ENCODE measurements at places on chromosomes 6 and 20.

DNA sequence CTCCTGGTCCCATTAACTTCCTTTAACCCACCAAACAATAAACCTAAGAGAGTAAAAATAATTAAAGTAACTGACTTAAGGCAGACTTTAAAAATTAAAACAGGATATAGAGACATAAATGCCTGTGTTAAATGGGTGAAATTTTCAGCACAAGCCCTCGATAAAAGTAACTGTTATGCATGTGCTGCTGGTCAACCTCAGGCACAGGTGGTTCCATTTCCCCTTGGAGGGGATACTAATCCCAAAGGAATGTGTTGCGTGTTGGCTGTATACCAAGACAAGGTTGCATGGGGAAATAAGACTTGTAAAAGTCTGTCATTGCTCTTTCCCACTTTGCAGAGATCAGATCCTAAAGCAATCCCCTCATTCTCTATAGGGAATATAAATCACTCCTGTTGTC lies 25.8 kb downstream of the HLA-A start:
- DNase-seq = peak; percentile 68

- no peak for DNase-seq
These were observed 142.8 kb downstream of the CLIC5 start for GRCh38 chr6:45872827-45873365.

DNA sequence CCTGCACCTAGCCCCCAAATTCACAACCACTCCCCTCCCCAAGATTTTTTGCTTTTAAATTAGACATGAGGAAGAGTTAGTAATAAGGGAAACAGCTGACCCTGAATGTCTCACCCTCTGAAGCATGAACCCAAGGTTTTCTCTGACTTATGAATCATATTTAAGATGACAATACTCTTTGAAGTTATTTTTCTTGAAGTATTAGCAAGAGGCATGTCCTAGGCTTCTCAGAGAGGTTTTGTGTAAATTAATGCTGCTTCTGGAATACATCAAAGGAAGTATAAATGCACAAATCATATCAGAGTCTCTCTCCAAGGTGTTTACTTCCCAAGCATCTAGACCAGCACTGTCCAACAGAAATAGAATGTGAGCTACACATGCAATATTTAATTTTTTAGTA lies 408.1 kb upstream of the MARCKS start:
- DNase-seq = no peak

GRCh38 chr6:45921691-45922281 lies 93.9 kb downstream of the CLIC5 start:
- DNase-seq = no peak

- no peak for DNase-seq
These were observed 133.0 kb downstream of the FIG4 start for GRCh38 chr6:109824105-109824504.

GRCh38 chr6:139534472-139535115 lies 160.1 kb upstream of the CITED2 start:
- no peak for DNase-seq

DNA sequence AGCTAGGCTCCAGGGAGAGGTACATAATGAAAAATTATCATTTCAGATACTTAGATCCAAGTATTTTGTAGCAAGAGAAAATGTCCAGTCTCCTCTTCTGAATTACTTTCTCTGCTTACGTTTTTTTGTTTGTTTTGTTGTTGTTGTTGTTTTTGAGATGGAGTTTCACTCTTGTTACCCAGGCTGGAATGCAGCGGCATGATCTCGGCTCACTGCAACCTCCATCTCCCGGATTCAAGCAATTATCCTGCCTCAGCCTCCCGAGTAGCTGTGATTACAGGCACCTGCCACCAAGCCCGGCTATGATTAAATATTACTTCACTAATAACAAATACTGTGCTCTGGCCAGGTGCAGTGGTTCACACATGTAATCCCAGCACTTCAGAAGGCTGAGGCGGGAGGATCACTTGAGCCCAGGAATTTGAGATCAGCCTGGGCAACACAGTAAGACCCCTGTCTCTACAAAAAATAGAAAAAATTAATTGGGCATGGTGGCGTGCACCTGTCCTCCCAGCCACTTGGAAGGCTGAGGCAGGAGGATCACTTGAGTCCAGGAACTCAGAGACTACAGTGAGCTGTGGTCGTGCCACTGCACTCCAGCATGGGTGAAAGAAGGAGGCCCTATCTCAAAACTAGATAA lies 155.0 kb upstream of the JARID2 start:
- no peak for DNase-seq

DNA sequence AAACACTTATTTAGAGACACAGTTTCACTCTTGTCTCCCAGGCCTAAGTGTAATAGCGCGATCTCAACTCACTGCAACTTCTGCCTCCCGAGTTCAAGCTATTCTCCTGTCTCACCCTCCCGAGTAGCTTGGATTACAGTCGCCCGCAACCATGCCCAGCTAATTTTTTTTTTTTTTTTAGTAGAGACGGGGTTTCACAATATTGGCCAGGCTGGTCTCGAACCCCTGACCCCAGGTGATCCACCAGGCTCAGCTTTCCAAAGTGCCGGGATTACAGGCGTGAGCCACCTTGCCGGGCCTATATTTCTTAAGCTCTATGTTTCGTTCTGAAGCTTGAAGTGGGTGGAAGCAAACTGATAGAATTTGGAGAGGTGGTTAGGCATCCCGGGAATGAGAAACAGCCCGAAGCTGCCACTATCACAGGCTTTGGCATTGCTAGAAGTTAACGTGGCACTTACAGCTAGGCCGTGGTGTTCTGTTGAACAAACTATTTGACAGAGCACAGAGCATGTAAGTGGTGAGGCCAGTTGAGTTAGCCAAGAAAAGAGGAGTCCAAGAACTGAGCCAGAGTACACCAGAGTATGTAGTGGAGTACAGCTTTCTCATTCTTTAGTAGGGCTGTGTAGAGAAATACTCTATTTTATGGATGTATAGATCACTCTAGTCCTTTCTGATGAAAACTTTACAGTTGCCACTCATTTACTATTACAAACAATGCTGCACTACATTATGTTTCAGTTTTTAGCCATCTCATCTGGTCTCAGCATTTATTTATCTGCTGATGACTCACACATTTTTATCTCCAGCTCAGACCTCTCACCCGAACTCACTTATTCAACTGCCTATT lies 62.0 kb upstream of the HFE start:
- DNase-seq = no peak

DNA sequence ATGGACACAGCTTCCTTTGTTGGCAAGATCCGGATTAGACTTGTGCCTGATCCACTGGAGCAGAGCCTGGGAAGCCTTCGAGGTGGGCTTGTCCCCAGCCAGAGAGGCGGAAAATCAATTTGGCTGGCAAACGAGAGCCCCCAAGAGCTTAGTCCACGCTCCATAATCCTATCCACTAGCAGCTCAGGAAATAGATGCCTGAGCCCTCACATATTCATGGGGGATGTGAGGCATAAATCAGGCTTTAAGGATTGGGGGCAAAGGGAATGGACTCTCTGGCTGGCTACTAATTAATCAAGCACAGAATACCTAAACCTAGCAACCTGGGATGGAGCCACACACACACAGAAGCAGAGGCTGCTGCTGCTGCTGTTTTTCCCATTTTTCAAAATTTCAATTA lies 137.9 kb downstream of the PKHD1 start:
- DNase-seq = no peak

- DNase-seq = no peak
These were observed 580.0 kb upstream of the ZNF337 start for GRCh38 chr20:26276554-26277210.

DNA sequence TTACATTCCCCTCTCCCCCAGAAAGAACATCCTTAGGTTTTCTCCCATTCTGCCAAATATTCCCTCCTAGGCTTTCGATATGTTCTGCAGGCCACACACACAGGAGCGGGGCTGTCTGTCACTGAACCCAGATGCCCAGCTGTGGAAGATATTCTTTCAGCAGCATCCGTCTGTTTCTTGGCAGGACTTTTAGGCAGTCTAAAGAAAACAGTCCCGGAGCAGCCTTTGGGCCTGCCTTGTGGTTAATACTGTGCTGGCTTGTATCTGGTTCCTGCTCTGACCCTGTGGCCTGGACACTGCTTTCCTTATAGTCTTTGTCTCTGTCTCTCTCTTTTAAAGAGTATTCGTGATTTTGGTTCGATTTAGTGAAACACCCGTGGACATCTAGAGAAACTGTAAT lies 94.6 kb upstream of the SUPT3H start:
- no peak for DNase-seq

DNA sequence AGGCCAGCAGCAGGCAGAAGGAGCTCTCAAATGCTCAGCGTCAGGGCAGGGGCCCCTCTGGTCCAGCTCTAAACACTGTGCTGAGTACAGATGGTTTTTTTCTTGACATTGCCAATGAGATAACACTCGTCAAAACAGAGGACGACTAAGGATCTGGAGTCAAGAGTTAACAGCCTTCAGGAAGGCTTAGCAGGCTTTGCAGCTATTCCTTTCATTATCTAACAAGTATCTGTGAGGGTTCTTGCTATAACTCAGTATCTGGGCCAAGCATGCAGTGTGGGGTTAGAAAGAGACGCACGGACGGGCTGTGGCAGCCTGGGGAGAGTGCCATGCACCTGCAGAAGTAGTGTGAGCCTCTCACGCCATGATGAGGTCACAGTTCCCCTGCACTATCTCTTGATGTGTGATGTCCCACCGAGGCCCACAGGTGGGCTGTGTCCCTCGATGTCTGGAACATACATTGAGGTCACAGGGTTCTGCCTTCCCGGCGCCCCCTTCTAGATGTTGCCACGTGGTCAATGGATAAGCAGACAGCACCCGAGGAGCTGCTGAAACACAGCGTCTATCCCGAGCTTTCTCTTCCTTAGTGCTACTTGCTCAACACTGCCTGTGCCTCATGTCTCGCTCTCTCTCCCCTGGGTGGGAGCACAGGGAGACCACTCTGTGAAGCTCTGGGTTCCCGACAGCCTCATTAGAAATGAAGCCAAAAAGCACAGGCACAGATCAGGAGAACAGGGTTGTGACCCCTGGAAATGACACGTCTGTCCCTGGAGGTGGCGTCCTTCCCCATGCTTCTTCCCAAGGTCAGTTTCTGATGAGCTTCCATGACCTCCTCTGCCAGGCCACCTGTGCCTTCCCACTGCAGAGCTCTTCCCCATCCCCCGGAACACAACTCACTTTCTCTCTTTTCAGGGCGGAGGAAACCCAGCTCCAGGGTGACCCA lies 85.5 kb upstream of the RPS6KA2 start:
- DNase-seq = no peak

DNA sequence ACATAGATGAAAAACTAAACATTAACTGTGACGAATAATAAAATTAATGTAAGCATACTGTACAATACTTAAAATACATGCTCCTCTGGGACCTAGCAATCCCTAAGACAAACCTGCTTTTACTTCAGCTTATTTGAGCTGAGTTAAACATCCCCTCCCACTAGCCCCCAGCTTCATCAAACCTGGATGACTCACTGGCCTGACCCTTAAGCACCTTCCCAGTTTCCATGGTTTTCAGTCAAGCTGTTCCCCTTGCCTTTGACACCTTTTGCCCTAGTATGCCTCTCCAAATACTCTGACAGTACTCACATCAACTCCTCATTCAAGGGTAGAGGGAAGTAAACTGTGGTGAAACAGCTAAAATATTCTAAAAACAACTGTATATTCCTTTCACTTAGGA lies 4.2 kb downstream of the ELOVL4 start:
- DNase-seq = no peak

DNA sequence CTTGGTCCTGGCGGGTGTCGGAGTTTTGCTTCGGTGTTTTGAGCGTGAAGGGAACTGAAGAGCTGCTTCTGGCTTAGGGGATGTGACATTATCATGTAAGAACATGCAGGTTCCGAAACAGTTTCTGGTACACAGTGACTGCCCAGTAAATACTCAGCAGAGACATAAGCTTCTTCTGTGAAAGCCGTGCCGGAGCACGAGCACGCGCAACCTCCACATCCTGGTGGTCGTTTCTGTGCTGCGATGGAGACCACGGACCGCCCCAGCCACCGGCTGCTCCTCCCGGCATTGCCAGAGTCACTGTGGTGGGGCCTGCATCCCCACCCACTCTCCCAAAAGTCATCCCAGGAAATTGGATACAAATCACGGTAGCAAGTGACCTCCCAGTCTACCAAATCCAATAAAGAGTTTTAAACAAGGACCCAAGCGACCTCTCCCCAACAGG lies 18.7 kb downstream of the KIF25 start:
- DNase-seq = no peak

DNA sequence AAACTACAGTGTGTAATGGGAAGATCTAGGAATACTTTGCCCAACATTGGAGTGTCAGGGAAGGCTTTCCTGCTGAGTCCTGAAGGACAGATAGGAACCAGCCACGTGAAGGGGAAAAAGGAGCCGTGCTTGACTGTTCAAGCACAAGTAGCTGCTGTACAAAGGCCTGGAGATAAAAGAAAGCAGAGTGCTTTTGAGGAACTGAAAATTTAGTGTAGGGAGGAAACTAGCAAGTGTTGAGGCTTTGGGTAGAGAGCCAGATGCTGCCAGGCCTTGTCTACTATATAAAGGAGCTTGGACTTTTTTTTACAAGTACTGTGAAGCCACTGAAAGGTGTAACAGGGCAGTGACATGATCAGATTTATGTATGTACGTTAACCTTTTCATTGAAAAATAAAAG lies 39.0 kb downstream of the DSE start:
- no peak for DNase-seq

DNA sequence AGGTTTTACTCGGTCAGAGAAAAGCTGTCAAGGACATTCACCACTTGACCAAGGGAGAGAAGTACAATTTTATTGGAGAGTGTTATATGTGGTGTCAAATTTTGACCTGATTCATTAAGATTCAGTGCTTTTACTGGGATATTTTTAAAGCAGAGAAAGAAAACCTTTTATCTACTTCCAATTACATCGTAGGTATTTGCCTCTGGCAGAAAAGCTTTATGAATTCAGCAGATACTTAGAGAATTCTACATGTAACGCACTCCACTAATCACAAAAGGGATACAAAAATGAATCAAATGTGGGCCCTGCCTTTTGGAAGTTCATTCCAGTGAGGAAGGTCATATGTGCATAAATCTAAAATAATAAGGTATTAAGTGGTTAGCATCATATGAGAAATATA lies 133.7 kb downstream of the STXBP5 start:
- DNase-seq = no peak

DNA sequence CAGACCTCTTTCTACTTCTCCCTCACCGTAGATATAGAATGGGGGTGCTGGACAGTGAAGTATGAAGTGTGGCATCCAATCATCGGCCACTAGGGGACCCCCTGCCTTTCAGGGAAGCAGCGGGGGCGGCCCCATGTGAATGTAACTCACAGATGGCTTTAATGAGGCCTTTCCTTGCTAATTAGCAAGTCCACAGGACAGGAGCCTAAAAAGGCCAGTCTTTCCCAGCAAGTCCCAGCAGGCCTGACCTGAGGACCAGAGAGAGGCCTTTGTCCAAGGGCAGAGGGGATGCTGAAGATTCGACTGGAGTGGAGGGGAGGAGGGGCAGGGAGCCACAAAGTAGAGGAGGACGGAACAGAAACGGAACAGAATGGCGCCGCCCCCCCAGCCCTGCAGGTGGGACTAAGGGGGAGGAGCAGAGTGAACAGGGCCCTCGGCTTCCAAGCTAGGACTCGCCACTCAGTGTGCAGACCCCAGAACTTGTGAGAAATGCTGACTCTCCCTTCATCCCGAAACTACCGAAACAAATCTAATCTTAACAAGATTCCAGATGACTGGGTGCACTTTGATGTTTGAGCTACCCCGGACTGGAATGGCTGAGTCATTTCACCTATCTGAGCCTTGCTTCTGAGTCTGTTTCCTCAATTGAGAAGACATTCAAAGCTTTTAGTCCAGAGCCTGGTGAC lies 5.8 kb downstream of the C6orf132 start:
- DNase-seq = no peak

- DNase-seq = no peak
These were observed 16.1 kb upstream of the SAMHD1 start for GRCh38 chr20:36967636-36968035.

Measured in pulmonary artery endothelial cell (primary cell).